ENCODE measurements at places on chromosomes 12 and 14.

DNA sequence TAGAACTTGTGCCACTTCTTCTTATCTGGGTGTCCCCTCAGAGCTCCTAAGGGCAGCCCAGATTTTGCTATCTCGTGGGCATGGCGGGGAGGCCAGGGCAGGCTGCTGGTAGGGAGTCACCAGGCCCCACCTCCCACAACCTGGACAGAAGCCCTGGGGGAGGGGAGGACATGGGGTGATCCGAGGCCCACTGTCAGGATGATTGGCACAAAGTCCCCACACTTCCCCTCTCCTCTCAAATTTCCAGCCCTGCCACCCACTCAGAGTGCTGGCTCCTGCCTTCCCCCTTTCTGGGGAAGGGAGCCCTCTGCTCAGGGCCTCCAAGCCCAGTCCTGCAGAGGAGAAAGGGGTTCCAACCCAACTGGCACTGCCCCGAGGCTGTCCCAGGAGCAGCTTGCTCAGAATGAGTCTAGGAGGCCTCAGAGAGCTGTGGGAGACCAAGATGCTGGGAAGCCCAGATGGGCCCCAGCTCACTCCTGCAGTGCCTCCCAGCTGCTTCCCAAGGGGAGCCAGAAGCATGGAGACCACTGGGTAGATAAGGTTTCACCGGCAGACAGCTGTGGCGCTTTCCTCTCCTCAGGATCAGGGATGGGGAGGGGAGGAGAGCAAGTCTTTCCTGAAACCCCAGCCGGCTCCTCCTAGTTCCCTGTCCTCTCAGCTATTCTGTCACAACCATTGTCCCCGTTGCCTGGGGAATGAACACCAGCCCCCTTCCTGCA, 82.8 kb downstream of the B4GALNT3 start:
- no peak for DNase-seq

- no peak for DNase-seq
Observed at GRCh38 chr14:105228562-105228961, 19.8 kb upstream of the BTBD6 start.

DNA sequence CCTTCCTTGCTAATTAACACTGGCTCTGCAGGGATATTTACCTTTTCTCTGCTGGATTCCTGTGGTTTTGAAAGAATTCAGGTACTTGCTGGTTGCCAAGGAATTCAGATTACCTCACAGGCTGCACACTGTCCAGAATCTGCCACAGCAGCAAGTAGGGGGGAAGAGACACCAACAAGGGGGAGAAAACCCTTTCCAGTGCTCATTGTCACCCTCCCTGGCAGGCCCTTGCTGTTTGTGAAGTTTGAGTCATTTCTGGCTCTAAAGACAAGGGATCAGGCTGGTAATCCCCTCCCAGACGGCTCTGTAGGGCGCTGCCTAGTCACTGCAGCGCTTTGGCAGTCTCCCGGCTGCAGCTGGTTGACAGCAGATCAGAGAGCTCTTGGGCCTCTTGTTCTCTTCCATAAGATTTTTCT, 50.8 kb downstream of the TTLL5 start:
- peak; percentile 87 for DNase-seq

DNA sequence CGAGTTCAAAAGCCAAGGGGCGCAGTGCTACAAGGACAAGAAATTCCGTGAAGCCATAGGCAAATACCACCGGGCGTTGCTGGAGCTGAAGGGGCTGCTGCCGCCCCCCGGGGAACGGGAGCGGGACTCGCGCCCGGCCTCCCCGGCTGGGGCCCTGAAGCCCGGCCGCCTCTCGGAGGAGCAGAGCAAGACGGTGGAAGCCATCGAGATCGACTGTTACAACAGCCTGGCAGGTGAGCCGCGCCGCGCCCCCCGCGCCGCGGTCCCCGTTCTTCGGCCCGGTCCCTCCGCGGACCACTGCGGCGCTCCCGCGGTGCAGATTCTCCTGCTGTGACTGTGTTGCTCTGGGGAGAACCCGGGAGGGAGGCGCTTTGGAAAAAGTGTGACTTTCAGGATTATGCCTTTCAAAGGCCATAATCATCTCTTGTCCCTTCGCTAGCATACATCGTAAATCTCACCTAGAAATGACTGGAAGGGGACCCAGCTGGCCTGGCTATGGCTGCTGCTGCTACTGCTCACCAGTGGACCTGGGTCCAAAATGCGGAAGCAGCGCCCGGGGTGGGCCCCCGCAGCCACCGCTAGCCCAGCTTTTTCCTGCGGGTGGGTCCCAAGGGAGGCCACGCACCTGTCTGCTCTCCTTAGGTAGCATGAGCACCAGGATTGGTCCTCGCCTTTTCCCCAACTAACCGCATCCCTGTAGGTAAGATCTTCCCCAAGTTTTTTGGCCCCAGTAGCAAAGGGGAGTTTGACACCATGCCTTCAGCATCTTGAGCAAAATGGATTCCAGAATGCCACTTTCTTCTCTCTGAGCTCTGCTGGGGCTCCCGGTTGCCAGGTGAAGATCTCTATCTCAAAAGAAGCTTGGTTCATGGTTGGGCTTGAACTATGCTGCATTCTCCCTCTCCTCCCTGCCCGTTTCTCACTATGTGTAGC, 853 bp downstream of the TTC9 start:
- DNase-seq, result no peak

- DNase-seq, result no peak
Observed at GRCh38 chr14:60915781-60916180, 65.1 kb downstream of the TRMT5 start.

DNA sequence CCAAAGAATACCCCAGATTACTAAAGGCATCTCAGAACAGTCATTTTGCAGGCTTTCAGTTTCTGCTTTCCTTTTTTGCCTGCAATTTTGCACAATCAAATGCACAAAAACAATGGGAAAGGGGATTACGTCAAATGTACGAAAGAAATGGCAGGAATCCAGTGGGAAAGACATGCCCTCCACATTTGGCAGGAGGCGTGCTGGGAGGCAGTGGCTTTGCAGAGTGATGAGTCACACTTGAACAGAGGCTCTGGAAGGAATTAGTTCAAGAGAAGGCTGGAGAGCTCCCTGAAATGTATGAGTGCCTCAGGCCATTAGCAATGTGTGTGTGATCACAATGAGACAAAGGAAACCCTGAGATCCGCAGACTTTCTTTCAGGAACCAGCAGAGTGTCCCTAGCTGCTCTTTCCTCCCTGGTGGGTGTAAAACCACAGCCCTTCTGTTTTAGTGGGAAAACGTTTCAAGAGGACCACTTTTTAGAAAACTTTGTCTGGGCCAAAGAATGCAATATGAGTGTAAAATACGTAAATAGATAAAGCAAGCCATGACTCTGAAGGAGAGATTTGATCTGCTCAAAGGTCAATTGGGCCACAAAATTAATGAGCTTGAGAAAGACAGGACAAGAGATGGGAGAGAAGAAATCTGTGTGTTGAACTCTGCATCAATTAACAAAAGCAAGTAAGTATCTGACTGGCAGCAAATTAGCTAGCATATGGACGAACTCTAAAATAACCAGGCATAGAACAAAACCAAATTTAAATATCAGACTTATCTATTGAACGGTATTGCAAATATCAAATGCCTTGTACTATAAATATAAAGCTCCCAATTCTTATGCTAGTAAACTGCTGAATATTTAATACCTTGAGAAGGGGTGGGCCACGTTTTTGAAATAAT, 155.4 kb upstream of the PDE3A start:
- peak; percentile 97 for DNase-seq

DNA sequence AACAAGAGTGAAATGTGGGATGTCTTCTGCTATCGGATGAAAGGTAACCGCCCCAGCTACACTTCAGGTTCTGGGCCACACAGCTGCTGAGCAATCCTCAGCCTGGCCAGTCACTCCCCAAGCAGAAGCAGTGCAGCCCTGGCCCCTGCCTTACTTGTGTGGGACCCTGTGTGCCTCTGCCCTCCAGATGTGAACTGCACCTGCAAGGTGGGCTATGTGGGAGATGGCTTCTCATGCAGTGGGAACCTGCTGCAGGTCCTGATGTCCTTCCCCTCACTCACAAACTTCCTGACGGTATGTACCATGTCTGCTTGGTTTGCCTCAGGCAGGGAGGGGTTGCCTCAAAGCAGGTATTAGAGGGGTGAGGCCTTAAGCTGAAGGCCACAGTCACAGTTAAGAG, 85.6 kb downstream of the NT5DC3 start:
- DNase-seq, result no peak

GRCh38 chr12:5369298-5369697, 62.6 kb upstream of the NTF3 start:
- no peak for DNase-seq

DNA sequence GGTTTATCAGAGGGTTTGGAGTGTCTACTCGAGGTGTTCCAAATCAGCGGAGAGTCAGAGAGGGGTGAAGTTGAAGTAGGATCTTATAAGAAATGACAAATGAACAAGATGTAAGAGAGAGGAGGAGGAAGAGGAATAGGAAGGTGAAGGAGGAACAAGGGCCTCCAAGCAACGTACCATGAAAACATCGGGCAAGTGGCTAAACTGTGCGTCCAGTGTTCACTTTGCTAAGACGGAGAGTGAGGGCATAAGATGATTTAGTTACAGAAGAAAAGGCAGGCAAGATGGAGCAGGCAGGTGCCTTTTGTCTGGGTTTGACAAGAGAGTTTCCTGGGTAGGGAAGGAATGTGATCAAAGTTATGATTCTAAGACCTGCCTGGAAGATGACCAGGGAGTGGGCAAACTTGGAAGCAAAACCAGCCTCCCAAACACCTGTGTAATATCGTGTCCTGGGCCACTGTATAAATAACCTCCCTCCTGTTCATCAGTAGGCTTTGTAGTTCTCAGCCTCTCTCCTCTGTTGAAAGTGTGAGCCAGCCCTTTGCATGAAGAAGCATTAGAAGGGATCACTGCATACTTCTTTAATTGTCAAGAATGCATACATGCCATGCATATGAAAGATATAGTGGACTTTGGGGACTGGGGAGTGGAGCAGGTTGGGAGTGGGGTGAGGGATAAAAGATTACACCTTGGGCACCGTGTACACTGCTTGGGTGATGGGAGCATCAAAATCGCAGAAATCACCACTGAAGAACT, 111.4 kb downstream of the ZFP36L1 start:
- no peak for DNase-seq

DNA sequence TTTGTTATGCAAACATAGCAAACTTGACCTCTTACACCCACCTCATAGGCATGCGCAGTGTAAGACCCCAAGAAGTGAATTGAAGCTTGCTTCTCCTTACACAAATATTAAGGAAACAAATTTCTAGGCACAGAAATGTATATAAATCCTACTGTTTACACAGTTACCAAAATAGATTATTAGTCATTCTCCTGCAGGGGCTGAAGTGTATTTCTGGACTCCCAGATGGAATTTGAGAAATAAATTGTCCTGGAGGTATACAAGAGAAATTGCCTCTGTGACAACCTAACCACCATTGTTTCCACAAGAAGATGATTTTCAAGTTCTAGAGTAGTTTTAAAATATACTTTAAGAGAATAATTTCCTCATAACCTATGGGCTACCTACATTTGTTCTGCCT, 656.0 kb upstream of the MDGA2 start:
- DNase-seq, result no peak

GRCh38 chr12:110104188-110105094, 19.7 kb upstream of the IFT81 start:
- DNase-seq, result peak; percentile 39

- DNase-seq, result peak; percentile 39
Observed at GRCh38 chr12:45670346-45671065, 59.0 kb upstream of the ARID2 start.

DNA sequence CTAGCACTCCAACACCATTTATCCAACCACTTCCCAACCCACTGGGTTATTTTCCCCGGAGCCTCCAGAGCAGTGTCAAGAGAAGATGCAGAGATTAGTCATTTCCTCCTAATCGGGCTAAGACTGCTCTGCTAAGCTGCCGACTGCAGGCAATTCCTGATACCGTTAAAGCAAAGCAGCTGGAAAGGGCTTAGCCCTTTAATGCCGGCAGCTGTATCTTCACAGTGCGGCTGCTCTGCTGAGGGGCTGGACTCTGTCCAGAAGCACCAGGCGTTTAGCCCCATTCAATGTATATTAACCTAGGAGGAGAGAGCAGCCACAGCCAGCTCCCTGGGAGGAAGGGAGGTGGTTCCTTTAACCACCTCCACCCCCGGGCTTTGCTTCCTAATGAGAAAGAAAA, 11.1 kb downstream of the AQP6 start:
- peak; percentile 73 for DNase-seq

DNA sequence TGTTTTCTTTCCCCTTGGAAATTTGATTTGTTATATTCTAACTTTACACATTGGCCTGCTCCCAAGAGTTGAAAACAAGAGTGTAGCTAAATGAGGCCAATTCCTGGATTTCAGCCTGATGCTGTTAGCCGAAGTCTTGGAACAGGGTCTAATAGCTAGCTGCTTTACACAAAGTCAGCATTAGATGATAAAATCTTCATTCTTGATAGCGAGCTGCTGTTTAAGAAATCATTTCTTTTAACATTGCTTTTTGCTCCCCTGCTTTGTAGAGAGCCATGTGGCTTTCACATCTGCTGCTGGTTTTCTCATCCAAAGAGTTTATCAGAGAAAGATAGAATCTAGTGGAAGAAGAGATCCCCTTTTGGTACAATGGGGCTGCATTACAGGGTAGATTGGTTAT, 22.3 kb downstream of the FBXW8 start:
- DNase-seq, result no peak

- no peak for DNase-seq
Observed at GRCh38 chr12:113097716-113098440, 37.7 kb downstream of the RASAL1 start.

GRCh38 chr14:65336191-65336591, 76.3 kb upstream of the FUT8 start:
- peak; percentile 77 for DNase-seq

- no peak for DNase-seq
Observed at GRCh38 chr14:97217111-97217885, 420.1 kb downstream of the VRK1 start.

DNA sequence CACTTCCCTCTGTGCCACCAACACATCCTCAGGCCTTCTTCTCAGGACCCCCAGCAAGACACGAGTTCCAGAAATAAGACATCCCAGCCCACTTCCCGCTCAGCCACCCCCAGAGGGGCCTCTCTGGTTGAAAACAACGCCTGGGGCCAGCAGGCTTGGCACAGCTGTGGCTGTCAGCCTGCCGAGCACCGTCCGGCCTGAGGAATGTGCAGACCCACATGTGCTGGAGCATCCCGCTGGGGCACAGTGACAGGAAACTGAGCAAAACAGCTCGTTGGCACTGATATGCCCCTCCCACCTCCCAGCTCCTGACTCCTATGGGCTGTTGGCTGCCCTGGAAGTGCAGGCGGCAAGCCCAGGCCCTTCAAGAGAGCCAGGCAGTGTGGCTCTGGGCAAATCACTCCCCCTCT, 1.4 kb downstream of the SYNE3 start:
- DNase-seq, result peak; percentile 72

DNA sequence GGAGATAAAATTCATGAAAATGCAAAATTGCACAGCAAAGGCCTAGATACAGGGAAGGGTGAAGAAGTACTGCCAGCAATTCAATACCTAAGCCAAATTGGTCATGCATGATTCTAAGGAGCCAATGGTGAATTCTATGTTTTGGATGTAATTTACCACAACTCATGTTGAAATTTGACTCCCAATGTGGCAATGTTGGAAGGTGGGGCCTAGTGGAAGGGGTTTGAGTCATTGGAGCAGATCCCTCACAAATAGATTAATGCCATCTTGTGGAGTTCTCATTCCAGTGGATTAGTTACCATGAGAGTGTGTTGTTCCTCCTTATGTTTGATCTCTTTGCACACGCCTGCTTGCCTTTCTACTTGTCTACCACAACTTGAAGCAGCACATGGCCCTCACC, 194.0 kb upstream of the ALG10 start:
- DNase-seq, result no peak

All from AG10803 (cell line).